ENCODE measurements at places on chromosomes 5 and 9.

GRCh38 chr5:173764332-173765028 is 123.7 kb upstream of the CPEB4 start:
- DNase-seq, result no peak

DNA sequence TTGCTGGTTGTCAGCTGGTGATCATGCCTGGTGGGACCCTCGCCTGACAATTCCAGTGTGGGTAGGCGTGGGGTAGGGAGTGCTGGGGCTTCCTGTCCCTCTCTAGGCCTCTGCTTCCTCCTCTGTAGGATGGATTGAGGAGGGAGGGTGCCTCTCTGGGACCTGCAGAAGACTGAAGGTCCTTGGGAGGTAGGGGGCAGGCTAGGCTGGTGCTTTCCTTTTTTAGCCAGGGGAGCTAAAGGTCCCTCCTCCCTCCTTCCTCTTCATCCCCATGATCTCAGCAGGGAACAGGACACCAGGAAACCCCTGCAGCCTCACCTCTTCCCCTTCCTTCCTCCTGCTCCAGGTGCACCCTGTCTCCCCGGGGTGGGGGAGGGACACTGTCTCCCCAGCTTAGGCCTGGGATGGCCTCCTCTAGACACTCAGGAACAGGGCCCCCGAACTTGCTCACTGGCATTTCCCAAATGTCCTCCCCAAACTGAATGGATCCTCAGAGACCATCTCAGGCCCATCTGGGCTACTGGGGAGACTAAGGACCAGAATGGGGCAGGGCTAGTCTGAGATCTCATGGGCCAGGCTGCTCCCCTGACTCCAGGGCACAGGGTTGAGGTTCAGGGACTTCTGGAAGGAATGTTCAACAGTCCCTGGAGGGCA is 8.4 kb downstream of the SH2D3C start:
- DNase-seq, result no peak

GRCh38 chr5:74336297-74336696 is 304.2 kb downstream of the ENC1 start:
- DNase-seq, result no peak

DNA sequence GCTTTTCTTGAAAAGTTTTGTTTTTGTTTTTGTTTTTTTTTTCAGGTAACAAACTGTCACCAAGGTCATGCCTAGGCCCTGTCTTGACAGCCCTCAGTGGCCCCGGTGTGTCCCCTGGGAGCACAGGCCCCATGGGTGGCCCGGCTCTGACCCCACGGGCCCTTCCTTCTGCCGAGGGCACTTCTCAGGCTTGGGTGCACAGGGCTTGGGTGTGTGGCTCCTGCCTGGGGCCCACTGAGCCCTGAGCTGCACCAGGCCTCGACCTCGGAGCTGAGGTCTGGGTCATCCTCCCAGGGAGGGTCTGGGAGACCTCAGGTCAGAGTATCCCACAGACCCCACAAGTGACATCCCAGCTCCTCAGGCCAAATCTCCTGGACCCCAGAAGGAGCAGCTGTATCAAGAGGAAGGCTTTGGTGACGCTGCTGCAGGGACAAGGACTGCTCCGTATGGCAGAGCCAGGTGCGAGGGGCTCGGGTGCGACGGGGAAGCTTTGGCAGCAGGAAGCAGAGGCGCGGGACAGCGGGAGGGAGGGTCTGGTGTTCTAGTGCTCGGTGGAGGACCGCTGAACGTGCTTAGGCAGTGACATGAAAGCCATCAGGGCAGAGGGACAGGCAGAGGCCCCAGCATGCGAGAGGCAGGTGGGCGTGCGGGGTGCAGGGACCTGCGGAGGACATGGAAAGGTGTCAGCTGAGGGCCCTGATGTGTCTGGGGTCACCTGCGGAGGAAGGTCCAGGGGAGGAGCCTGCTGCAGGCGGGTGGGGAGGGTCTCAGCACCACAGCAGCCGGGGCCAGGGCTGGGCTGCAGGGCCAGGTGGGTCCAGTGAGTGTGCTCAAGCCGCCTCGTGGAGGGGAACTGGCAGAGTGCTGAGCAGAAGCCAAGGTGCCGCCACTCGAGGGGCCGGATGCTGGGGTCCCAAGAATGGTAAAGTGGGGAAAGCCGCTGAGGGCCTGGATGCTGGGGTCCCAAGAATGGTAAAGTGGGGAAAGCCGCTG is 18.4 kb upstream of the SLC9A3 start:
- no peak for DNase-seq

DNA sequence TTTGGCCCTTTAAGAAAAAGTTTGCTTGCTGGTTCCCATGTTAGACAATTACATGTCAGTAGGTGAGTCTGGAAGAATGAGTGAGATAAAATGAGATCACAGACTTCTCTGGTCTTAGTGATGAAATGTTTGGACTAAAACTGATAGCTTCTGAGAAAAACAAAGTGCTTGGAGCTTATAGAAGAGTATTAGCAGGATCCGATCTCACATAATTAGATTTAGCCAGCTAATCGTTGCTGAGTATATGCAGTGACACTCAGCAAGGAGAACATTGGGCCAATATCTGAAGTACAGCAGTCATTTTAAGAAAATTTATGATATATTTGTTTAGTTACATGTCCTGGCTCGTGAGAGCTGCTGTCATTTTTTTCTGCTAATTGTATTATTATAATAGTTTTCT is 135.8 kb downstream of the SNCAIP start:
- DNase-seq, result no peak

DNA sequence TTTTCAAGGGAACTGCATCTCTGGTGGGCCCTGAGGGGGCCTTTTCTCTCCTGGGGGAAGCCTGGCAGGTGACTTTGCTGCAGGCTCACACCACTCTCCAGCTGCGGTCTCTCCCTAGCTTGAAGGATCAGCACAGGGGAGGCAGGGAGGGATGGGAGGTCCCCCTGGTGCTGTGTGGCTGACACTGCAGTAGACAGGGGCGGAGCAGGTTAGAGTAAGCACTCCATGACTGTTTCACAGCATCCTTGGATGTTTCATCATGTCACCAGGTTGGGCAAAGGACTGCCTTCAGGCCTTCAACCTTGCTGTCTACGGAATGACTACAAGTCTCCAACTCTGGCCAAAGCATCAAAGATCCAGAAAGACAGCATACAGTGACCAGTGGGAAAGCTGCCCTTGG is 470.7 kb downstream of the CDK5RAP2 start:
- DNase-seq, result no peak

GRCh38 chr9:134451700-134452458 is 125.6 kb downstream of the RXRA start:
- DNase-seq, result no peak

- no peak for DNase-seq
These were observed 4.8 kb downstream of the RETREG1 start for GRCh38 chr5:16612007-16612406.

DNA sequence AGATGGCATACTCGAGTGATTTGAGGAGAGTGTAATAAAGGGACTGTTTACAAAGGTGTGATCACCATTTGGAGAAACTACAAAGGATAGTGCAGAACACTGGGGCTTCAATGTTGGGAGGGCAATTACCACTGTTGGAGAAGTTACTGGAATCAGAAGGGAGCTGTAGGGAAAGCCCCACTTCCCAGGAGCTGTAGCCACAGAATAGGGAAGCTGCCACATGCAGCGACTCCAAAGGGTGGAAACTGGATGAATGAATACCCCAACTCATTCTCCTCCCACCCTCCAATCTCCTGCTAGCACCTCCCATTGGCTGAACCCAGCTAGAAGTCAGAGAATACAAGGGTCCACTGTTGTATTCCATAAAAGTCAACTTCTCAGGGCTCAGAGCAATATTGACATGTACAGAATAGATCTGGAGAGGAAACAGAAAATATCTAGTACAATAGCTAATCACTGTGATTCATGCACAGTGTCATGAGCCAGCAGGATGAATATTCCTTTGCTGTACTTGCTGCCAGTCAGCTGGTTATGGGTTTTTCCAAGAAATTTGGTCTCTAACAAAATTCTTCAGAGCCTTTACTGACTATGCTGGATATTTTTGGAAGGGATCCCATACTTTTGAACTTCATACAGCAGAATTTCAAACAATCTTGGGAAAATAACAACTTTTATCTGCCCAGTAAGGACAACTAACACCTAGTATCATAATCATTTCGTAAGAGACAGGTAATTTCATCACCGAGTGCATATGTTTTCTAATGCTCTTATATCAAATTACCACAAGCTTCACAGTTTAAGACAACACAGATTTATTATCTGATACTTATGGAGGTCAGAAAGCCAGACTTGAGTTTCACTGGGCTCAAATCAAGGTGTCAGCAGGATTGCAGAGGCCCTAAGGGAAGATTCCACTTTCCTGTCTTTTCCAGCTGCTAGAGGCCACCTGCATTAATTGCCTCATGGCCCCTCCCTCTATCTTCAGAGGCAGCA is 39.6 kb downstream of the PDCD1LG2 start:
- no peak for DNase-seq

- DNase-seq, result no peak
These were observed 495.2 kb upstream of the GRIA1 start for GRCh38 chr5:152995214-152995725.

DNA sequence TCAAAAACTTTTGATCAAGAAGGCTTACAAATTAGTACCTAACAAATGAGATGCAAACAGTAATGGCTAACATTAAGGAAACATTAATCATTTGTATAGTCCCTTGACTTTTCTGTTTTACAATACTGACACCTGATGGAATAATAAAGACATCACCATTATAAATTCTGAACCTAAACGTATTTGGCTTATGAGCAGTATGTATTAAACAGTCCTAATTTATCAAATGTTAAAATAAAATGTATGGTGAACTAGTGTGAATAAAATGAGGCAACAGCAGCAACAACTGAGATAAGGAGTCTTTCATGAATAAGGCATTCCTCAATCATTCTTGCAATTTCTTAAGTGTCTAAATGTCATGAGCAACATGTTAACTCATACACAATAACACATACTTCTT is 6.0 kb downstream of the PUM3 start:
- DNase-seq, result no peak

GRCh38 chr9:102035929-102036328 is 297.5 kb upstream of the GRIN3A start:
- DNase-seq, result no peak

DNA sequence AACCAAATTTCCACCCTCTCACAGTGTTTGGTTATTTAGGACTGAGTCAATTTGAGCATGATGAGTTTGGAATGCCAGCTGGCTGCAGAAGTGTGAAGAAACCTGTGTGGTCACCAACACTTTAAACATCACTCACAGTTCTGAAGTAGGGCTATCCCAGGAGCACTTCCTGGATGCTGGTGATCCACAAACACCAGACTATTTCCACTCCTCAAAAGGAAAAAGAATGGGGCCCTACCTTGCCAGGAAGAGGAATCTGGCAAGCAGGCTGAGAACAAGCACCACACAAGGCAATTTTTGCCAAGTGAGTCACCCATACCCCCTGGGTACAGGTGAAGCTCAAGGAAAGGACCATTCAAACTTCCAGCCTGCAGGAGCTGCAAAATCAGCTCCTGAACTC is 294.2 kb upstream of the PTGER4 start:
- DNase-seq, result no peak

DNA sequence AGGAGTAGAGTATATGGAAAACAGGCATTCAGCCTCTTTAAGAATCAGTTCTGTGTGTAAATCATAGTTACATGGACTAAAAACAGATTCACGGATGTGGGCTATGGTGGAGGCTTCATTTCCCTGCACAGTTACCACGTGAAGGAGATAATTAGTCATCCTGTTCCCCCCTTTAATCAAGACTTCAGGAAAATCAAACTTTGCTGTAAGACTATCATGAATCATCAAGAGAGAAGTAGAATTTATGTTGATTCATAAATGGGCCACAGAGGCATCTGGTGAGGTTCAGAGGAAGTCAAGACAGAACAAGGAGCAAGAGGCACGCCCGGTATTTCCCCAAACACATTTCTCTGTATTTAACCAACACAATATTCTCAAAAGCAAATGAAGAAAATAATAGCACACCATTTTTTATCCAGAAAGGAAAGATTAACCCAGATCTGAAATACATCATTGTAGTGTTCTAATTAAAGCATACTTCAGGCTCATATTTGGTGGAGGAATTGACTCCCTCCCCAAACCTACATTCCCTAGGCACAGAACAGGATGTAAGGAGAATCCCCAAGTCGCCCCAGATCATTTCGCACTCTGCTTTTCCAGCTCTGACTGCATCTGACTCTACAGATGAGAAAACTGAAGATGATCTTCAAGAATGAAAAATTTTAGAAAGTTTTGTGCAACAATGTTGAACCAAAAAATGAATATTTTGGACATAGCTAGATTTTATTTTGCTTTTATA is 175.8 kb upstream of the GAS1 start:
- DNase-seq, result no peak

DNA sequence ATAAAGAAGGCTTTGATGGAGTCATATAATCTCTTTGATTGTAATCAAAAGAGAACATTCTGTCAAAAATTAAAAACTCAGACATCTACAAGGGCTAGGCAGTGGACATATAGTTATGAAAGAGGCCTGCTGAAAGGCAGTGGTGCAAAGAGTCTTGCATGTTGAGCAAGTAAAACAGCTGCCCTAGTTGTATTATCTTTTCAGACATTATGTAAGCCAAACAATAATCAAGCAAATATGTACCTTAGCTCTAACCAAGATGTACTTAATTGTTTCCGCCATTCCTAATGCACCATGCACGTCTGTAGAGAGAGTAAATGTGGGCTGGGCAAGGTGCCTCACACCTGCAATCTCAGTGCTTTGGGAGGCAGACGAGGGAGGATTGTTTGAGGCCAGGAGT is 14.3 kb downstream of the GAPT start:
- no peak for DNase-seq

GRCh38 chr5:98349251-98349989 is 424.0 kb upstream of the RGMB start:
- DNase-seq, result no peak

DNA sequence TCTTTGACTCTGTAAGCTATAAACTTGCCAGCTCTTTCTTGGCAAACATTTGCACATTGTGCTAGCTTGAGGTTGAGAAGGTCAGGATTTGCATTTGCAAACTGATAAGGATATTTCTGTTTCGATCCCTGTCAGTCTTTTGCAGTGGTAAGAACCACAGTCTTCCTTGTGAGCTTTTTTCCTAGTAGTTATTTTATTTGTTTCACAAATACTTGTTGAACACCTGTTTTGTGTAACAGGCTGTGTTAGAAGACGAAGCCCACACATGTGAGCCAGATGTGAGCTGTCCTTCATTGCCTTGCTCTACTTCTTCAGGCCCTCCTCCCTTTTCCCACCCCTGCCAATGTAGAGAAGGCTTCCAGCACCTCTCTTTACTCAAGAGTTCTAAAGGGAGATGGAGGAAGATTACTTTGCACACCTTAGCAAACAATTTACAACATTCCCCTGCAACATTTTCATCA is 327.0 kb upstream of the KLF4 start:
- no peak for DNase-seq

DNA sequence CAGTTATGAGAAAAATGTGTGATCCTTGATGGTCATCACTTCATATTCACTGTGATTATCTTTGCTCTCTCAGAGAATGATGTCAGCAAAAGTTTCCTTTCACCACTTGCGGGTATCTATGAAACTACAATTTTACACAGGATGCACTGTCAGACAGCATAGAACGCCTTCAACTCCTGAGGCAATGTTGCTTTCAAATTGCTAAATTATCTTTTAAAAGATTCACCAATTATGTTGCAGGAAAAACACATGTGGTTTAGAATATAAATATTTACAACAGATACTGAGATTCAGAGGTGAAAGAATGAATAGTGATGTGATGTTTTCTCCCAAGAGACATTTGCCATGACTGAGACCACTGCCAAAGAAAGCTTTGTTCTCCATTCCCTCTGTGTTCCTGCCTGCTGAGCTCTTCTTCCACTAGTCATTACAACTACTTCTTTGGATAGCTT is 879.8 kb upstream of the DMAC1 start:
- no peak for DNase-seq
